ENCODE measurements at places on chromosomes 6 and 20.

DNA sequence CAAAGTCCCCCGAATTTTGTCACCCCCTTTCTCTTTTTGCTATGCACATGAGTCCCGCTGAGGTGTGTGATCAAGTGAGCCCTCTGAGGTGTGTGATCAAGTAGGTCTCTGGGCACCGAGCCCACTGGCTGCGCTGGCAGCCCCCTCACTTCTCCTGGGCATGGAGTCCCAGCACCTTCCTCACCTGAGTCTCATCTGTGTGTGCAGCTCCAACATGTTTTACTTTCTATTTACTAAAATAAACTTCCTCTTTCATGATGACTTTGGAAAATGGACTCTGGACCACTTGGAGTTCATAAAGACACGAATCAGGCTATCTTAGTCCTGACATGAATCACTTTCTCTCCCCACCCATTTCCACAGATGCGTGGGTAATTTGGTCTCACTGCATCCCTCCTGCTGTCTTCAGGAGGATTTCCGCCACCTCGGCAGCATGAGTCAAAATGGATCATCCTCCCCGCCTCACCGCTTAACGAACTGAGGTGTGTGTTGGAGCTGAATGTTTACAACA is 39.8 kb downstream of the PRDM1 start:
- DNase-seq = no peak

- no peak for DNase-seq
Observed at GRCh38 chr20:18943542-18943941, 130.0 kb downstream of the SCP2D1 start.

DNA sequence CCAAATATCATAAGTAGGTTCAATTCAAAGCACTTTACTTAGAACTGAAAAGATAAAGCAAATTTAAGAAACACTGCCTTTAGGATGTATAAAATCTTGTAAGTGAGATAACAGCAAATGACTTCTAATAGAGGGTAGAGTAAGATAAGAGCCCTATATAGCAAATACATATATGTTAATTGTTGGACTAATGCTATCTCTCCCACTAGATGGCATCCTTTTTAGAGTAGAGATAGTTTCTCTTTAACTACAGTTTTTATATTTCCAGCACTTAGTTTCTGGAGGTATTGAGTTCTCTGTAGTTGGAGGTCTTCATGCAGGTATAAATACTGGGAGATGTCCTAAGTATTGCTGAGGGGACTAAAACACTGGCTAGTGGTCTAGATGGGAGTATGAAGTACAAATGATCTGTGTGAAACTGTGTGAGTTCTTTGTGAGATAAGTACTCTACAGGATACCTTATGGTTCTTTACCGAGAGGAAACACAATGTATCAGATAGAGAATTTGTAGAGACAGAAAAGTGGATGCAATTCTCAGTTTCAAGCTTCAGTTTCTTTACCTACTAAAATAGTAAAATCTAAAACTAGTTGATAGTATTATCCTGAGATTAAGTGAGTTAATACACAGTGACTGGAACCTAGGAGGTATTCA is 399.3 kb downstream of the KHDRBS2 start:
- no peak for DNase-seq

- DNase-seq = no peak
Observed at GRCh38 chr6:106648651-106649308, 19.4 kb downstream of the QRSL1 start.

DNA sequence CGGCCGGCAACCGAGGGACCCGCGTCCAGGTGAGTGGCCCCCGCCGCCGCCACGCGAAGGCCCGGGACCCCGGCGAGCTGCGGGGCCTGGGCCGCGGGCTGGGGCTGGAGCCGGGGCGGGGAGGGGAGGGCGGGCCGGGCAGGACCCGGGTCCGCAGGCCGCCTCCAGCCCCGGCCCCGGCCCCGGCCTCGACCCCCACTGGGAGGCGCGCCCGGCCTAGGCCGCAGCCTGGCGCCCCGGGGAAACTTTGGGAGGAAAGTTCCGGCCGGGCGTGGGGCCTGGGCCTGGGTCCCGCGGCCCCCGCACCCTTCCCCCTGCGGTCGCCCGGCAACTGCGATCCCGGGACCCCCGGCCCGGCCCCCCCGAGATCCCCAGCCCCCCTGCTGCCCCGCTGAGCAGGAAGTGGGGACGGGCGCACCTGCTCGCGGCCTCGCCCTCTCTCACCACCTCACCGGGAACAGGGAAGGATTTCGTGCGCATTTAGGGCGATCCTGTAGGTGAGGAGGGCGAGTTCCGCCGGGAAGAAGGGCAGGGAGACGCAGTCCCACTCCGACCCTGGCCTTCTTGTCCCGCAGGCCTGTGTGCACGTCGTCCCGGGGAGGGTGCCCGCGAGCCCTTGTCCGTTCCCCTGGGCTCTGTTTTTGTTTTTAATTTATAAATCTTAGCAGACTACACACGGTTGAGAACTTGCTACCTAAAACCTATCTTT is 402 bp downstream of the OSBPL2 start:
- DNase-seq = peak; percentile 31

DNA sequence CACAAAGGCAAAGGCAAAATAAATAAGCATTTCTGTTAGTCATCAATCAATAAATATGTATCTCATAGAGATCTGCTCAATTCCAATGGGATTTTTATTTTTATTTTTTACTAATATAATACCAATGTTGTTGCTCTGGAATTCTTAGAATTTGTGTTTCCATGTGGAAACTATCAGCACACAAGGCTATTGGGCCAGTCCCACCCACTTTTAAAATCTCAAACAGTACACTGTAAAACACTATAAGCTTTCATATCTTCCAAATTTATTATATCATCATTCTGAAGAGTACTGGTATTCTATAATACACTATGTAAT is 563.8 kb upstream of the MARCKS start:
- no peak for DNase-seq

DNA sequence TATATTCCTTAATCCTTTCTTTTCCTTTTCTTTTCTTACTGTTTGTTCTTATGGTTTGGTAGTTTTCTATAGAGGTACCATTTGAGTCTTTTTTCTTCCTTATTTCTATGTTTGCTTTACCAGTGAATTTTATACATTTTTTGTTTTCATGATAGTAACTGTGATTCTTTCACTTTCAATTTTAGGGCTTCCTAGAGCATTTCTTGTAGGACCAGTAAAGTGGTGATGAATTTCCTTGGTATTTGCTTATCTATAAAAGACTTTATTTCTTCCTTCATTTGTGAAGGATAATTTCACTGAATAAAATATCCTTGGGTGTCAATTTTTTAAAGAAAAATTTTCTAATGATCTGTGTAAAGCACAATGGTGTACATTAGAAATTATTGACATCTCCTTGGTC is 637.4 kb downstream of the CD109 start:
- DNase-seq = no peak

DNA sequence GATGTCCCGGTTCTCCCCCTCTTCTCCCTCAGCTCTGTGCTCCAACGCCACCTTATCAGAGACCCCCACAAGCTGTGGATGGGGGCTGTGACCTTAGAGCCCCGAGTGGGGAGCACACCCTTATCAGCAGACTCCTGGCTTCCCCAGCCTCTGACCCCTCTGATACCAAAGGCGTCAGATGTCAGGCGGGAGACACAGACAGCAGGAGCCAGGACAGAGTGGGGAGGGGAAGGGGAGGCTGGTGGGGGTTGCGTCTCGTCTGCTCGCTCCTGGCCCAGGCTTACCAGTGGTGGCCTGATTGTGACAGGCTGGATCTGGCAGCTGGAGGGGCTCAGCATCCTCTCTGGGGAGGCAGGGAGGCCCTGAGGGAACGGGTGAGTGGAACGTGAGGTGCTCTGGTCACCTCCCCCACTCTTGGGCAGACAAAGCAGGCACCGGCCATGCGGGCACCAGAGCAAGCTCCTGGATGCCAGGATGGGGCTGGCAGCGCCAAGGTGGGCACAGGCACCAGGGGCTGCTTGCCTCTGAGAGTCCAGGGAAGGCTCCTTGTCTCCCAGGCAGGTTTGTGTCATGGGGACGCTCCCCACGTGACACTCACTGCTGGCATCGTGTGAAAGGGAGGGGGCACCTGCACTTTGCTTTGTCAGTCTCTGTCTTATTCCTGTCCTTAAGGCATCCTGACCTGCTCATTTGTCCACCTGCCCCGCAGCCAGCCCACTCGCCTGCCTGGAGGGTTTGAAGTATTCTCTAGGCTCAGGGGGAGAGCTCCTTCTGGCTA is 27.8 kb upstream of the GATA5 start:
- DNase-seq = no peak

DNA sequence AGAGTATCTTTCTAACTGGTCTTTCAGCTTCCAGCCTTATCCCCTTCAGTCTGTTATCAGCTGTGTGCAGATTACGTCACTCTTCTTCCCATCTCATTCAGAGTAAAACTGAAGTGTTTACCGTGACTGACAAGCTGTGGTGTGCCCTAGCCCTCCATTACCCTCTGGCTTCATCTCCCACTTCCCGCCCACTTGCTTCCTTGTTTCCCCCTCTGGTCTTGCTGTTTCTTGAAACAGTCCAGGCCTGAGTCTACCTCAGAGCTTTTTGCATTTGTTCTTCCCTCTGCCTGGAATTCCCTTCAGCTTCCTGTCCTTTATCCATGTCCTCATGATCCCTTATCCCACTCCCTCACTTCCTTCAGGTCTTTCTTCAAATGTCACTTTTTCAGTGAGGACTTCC is 66.9 kb downstream of the CARMIL1 start:
- no peak for DNase-seq

DNA sequence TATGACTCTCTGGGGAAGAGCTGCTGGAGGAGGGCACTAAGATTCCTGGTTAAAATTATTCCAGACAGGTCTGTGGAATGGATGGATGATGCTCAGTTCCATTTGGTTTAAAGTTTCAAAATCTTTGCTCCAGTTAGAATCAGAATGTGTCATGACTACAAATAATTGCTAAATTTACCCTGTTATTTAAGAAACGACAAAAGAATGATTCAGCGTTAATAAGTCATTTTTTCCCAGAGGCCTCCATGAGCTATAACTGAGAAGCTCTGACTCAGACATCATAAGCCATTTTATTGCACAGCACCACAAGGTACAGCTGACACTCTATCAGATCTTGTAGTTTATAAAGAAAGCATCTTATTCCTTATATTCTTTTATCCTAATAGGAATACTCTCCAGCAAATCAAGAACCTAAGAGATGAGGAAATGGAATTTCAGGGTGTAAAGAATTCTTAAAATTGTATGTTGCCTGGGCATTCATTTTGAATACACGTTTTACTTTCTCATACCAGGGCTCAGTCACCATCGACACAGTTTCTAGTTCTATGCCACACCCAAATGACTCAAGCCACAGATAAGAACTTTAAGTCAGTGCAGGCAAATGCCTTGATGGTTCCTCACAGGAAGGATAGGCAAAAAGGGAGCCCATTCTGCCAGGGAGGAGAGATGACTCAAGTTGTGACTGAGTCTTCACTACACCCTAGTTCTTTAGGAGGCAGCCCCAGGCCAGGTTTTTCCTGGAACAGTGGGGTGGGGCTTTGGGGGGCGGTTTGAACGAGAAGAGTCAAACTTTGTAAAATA is 636.0 kb downstream of the MMUT start:
- no peak for DNase-seq

GRCh38 chr6:150043501-150044412 is 18.4 kb upstream of the RAET1L start:
- DNase-seq = no peak

DNA sequence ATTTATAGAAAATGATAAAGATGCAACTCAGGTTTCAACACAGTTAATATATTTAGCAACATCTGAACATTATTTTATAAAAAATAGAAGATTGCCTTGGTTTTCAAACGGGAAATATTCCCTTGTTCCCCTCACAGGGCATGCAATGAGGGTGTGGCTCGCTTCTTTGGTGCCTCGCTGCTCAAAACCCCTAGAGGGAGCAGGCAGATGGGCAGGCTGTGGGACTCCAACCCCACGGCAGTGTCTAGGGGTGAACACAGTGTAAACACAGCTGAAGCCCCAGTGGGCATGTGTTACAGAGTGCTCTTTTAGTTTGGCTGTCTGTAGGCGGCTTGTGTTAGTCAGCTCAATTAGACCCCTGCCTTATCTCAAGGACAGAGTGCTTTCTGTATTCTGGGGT is 560.8 kb upstream of the IMPG1 start:
- no peak for DNase-seq

DNA sequence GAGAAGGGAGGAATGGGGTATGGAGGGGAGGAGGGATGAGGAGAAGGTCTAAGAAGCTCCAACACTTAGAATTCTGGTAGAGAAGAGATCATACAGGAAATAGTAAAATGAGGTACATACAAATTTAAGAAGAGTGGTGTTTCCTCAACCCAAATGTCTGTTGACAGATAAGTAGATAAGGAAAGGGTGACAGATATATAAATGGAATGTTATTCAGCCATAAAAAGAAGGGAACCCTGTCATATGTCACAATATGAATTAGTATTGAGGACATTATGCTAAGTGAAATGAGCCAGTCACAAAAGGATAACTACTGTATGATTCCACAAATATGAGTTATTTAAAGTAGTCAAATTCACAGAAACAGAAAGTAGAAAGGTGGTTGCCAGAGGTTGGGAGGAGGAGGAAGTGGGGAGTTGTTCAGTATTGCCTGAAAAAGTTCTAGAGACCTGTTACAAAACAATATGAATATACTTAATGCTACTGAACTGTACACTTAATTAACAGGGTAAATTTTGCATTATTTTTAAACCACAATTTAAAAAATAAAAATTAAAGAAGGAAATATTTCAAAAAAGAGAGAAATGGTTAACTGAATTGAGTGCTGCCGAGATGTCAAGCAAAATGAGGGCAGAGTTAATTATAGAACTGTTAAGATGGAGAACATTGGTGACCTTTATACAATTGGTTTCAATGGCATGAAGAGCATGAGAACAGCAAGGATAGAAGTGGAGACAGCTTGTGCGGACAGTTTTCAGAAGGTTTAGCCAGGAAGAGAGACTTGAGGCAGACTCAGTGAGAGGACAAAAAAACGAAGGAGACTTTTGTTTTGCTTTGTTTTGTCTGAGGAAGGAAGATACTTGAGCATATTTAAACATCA is 47.6 kb upstream of the ADGRF4 start:
- no peak for DNase-seq

GRCh38 chr20:7159903-7160302 is 392.4 kb downstream of the BMP2 start:
- no peak for DNase-seq
